ENCODE measurements at places on chromosomes 1 and 21.
A peak's percentile ranks its signal among the peaks of the same experiment; 100 is the strongest.

GRCh38 chr1:215749414-215749813, 182.3 kb downstream of the KCTD3 start:
- no peak for DNase-seq

GRCh38 chr1:169484683-169485430, 887 bp downstream of the SLC19A2 start:
- peak; percentile 19 for DNase-seq

- DNase-seq: peak; percentile 23
Observed at GRCh38 chr1:32014199-32014947, 705 bp downstream of the KHDRBS1 start.

DNA sequence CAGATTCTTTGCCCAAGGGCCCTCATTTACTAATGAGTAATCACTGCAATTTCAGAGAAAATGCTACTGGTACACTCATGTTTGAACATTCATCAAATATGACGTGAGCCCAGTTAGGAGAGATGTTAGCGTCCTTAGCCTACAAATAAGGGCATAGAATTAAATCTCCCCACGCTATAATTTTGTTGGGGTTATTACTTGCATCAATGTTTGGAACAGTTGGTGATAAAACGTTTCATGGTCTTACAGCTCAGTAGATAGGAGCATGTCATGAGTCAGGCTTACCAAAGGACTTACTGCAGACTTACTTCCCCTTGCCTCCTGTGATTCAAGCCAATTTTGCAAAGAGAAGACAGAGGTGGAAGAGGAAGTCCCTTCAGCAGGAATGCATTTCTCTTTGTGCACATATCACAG, 304.0 kb downstream of the KIF26B start:
- DNase-seq: no peak

DNA sequence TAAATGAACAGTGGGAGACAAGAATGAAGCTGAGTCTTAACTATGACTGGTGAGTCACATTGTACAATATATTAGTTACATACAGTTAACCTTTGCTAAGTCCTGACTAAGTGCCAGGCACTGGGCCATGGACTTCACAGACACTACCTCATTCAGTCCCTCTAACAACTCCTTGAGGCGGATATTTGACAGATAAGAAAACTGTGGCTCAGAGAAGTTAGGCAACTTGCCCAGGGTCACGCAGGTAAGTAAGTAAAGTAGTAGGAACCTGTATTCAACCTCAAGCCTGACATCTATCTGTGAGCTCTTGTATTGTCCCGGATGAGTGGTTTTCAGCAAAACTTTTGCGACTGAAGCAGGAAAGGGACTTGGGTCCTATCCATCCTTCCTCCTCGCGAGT, 62.1 kb downstream of the GNG12 start:
- DNase-seq: no peak

GRCh38 chr1:20956272-20956671, 169.2 kb upstream of the HP1BP3 start:
- no peak for DNase-seq

DNA sequence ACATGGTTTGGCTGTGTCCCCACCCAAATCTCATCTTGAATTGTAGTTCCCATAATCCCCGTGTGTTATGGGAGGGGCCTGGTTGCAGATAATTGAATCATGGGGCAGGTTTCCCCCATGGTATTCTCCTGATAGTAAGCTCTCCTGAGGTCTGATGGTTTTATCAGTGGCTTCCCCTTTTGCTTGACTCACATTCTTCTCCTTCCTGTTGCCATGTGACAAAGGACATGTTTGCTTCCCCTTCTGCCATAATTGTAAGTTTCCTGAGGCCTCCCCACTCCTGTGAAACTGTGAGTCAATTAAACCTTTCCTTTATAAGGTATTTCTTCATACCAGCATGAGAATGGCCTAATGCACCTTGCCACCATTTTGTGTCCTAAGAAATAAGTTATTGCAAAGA, 415.0 kb downstream of the COL11A1 start:
- no peak for DNase-seq

GRCh38 chr1:70509996-70510876, 99.2 kb downstream of the CTH start:
- no peak for DNase-seq

GRCh38 chr1:30374400-30375070, 348.9 kb downstream of the MATN1 start:
- DNase-seq: no peak

GRCh38 chr1:216958569-216958968, 235.3 kb upstream of the ESRRG start:
- DNase-seq: no peak

DNA sequence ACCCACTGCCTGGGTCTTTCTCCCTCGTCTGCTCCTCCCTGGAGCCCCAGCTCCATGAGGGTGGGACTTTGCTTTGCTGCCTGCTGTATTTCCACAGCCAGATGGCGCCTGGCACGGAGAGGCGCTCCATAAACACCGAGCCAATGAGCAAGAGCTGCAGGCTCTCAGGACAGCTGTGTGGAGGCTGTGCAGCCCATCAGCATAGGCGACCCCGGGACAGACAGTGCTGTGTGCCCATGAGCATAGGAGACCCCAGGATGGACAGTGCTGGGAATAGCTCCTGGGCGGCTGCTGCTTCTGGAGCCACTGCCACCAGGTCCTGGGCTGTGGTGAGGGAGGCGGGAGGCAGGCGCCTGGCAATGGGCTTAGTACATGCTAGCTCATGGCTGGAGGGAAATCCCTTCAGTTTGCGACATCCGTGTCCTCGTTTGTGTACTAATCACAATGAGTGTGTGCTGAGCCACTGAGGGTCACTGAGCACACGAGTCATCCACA, 29.2 kb downstream of the CEP104 start:
- DNase-seq: no peak

- no peak for DNase-seq
Observed at GRCh38 chr1:157984469-157984868, 9.0 kb upstream of the KIRREL1 start.

DNA sequence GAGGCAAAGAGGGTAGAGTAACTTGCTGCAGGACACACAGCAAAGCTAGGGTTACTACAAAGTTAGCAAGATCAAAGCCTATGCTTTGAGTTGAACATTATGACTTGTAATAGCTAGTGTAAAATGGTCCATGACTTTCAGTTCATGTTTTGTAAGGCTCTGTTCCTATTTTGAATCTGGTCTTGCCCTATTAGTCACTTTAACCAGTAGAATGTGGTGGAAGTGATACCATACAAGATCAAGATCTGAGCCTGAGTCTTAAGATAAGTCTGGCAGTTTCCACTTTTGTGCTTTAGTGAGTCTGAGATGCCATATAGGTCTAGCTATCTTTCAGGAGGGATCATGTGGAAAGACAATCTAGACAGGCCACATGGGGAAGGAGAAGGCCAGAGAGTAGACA, 282.1 kb upstream of the BRINP3 start:
- no peak for DNase-seq

GRCh38 chr1:43349594-43350306, 9.0 kb upstream of the CDC20 start:
- DNase-seq: no peak
